Sigmoid colon (tissue), 7 donors: ENCODE measurements at places on chromosomes 16 and 17.

DNA sequence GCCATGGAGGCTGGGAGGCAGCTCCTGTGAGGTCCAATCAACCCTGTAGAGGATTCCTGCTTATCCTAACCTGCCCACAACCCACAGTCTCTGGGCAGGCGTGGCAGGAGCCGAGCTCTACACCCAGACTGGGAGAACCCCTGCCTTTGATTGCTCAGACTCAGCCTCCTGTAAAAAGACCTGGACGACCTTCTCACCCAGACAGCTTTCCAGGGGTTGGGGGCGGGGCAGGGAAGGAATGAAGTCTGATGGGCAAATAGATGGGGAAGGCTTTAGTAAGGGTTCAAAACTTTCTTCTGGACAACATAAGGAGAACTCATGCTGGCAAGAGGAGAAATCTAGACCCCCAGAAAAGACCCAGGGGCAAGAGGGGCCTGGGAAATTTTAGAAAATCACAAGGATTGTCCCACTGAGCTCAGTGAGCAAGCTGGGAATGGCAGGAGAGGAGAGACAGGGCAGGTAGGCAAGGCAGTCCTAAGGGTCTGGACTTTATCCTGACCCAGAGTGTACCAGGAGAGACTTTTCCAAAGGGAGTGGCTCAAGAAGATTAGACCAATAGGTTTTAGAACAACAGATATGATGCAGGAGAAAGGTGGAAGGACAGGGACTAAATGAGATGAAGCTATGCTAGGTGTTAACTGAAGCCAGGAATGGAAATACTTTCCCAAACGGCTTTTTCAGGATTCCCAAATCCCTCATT is 70.8 kb downstream of the TMEM132E start:
- DNase-seq = no peak

DNA sequence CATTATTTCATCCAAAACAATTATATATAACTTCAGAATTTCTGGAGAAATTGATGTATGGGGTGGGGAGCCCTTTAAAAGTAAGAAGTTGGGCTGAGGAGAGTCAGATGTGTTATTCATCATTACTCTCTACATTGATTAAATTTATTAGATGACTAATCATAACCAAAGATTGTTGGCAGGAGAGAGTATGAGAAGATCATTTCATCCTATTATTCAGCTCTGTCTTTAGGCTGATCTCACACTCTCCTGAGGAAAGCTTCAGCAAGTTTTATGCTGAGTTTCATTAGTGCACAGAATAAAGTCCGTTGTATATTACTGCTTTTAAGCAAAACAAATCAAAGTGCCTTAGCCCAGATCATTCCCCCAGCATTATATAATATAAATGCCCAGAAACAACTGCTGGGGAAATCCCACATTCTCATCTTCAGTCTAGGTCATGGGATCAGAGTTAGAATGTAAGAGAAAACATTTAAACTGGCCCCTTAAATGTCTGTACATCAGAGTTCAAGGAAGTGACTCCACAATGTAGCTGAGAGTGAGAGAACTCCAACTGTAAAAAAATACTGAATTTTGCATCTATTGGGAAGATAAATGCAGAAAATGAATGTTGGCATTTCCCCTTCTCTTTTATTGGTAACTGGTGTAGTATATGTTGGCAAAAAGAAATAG is 130.1 kb upstream of the HLF start:
- DNase-seq = no peak

DNA sequence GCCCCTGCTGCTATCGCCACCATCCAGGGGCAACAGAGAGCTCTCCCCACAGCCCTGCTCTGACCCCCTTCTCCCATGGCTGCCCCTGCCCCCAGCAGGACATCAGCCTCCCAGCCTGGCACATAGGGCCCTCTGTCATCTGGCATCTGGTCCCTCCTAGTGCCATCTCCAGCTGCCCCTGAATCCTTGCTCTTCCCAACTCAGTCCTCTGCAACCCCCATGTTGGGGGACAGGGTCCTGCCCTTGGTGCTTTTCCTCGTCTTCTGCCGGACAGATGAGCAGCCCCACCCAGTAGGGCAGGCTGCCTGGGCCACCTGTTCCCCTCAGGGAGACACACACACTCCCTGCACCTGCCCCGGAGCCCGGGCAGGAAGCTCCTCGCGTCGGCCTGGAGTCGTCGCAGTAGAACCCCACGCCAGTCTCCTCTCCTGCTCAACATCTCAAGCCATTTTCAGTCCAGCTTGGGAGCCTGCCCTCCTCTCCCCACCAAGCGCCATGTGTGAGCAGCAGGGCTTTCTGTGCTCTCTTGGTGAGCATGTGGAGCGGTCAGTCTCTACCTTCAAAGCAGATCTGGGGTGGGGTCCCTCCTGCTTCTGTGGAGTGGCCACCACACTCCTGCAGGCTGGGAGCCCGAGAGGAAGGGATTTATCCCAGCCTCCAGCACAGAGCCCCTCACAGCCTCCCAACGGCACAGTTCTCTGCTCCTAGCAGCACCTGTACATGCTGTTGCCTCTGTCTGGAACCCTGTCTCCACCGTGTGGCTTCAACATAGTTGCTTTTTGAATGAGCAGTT is 28.2 kb downstream of the TNFRSF13B start:
- peak; percentile 36 for DNase-seq

GRCh38 chr17:4733073-4733531 is 1.9 kb downstream of the MED11 start:
- no peak for DNase-seq

- DNase-seq = no peak
Observed at GRCh38 chr17:34442387-34443111, 79.5 kb upstream of the CCL1 start.

GRCh38 chr16:17367036-17367435 is 103.7 kb downstream of the XYLT1 start:
- no peak for DNase-seq

GRCh38 chr17:60825351-60825750 is 147.7 kb downstream of the BCAS3 start:
- DNase-seq = no peak

GRCh38 chr17:45896803-45897693 is 2.7 kb downstream of the MAPT start:
- DNase-seq = no peak

- DNase-seq = peak; percentile 98
Observed at GRCh38 chr17:15262291-15263205, 2.6 kb downstream of the PMP22 start.

DNA sequence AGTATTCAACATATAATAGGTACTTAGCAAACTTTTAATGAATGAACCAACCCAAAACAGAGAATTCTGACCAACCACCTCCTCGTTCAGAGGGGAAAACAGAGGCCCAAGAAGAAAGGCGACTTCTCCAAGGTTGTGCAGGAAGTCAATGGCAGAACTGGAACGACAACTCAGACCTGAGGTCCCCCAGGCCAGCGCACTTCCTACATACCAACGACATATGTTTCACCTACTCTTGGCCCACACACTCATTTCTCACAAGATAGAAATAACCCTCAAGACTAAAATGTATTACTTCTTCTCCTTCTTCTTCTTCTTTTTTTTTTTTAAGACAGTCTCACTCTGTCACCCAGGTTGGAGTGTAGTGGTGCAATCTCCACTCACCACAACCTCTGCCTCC is 14.4 kb downstream of the CHCT1 start:
- DNase-seq = no peak

GRCh38 chr16:13992322-13992721 is 72.4 kb downstream of the ERCC4 start:
- DNase-seq = no peak

- DNase-seq = no peak
Observed at GRCh38 chr16:12685806-12686205, 117.9 kb downstream of the CPPED1 start.

DNA sequence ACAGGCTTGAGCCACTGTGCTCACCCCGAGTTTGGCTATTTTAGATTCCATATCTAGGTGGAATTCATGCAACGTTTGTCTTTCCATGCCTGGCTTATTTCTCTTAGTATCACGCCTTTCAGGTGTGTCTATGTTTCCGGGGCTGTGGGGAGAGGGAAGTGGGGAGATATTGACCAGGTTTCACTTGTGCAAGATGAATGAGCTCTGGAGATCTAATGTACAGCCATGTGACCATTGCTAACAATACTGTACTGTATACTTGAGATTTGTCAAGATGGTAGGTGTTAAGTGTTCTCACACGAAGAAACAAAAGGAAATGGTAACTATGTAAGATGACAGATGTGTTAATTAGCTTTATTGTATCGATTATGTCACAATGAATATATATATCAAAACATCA is 199.6 kb downstream of the SHISA9 start:
- DNase-seq = no peak

GRCh38 chr16:27969574-27969973 is 93.9 kb downstream of the GSG1L start:
- no peak for DNase-seq

DNA sequence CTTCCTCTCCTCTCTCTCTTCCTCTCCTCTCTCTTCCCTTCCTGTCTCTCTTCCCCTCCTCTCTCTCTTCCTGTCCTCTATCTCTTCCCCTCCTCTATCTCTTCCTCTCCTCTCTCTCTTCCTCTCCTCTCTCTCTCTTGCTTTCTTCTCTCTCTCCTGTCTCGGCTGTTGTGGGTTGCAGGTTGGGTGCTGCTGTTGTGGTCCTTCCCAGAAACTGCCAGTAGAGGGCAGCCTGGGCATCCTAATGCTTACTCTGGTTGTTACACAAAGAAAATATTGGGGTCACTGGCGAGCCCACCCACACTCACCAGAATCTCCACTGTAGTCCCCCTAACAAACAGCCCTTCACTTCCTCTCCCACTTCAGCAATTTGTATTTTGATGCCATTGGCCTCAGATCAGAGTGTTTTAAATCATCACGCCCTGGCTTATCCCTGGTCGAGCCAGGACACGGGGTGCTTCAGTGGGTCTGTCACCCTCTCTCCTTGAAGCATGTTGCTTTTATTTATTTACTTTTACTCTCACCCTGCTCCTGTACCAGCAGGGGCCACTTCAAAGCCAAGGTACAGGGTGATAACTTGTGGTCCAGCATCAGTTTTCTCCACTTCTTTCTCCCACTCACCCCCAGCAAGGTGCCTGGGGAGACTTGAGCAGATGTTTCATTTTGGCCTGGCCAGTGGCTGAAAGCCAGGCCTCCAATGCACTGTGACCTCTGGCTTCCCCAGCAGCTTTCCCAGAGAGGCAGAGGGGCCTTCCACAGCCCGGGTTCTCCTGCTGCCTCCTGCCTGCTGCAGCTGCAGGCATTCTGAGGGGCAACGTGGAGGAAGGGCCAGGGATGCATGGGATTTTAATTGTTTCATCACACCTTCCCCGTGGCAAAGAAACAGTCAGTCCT is 4.7 kb upstream of the MMP15 start:
- DNase-seq = no peak

DNA sequence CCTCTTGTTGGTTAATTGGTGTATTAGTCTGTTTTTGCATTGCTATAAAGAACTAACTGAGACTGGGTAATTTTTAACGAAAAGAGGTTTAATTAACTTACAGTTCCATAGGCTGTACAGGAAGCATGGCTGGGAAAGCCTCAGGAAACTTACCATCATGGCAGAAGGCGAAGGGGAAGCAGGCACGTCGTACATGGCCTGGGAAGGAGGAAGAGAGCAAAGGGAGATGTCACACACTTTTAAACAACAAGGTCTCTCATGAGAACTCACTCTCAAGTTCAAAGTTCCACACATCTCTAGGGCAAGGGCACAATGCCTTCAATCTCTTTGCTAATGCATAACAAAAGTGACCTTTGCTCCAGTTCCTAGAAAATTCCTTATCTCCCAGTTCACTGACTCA is 125.0 kb upstream of the IRX5 start:
- DNase-seq = no peak

DNA sequence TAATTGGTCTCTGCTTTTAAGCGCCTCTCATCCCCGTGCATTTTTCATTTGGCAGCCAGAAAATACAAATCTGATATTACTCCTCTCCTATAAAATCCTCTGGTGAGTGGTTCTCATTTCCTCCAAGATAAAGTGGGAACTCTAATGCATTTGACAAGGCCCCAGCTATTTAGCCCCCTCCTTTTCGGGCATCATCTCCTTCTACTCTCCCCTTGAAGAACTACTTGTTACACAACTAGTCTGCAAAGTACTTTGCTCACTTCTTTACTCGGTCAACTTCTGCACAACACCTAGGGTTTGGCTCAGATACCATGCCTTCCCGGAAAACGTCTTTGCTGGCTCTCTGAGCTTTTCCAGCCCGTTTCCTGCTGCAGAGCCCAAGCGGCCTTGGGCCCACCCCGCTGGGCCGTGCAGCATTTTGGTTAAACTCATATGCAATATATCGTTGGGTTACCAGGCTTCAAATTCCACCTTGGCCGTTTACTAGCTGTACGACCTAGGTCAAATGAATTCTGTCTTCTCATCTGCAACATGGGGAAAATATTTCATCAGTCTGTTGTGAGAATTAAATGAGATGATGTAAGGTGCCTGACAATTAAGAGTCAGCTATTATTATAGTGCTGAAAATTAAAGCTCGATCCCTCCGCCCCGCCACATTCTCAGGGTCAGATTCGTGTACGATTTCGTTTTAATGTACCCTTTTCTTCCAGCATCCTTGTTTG is 883 bp upstream of the TAF15 start:
- no peak for DNase-seq

DNA sequence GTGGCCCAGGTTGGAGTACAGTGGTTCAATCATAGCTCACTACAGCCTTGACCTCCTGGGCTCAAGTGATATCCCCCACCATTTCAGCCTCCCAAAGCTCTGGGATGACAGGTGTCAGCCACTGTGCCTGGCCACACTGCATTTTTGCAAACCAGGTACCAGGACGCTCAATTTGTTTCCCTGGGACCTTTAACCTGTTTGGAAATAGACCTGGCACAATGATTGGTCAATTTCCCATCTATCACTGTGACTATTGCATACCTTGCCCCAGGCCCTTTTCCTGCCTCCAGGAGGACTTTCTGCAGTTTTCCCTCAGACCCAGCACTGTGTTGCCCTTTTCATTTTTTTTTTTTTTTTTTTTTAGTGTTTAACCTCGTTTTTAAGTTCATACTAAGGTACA is 11.1 kb upstream of the FUS start:
- DNase-seq = no peak

DNA sequence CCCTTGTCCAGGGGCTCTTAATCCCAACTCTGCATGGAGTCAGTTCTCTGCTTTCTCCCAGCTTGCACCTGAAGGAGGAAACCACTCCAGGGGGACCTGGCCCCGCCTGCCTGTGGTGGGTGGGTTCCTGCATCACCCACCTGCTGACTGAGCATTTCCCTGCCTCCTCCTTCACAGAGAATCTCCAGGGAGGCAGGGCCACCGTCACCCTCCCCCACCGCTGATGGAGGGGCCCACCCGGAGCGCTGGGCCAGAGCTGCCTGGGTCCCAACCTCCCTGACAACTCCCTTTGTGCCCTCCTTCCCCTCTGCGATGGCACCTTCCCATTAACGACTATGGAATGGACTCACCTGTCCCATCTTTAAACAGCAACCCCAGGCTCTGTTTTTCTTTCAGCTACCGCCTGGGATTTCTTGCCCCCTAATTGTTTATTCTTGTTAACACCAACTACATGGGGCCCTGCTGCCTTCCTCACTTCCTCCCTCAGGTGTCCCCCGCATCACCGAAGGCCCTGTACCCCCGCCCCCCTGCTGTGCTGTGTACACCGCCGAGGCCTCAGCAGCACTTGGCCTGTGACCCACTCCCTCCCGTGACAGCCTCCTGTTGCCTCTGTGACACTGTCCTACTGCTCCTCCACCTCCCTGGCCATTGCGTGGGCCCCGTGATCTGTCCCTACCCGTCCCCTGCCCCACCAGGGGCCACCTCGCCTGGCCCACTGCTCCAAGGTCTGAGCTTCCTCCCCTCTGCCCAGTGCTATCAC is 842 bp upstream of the TEDC2 start:
- DNase-seq = no peak
